ENCODE measurements at places on chromosomes 5 and 9. TPM values are rescaled to one million over a fixed set of nuclear protein-coding genes. Genes with fewer than 3 reads are reported as not detected.
A peak's percentile ranks its signal among the peaks of the same experiment; 100 is the strongest.

GRCh38 chr5:35777358-35778087 lies 79.2 kb upstream of the IL7R start:
- DNase-seq, result peak; percentile 34

DNA sequence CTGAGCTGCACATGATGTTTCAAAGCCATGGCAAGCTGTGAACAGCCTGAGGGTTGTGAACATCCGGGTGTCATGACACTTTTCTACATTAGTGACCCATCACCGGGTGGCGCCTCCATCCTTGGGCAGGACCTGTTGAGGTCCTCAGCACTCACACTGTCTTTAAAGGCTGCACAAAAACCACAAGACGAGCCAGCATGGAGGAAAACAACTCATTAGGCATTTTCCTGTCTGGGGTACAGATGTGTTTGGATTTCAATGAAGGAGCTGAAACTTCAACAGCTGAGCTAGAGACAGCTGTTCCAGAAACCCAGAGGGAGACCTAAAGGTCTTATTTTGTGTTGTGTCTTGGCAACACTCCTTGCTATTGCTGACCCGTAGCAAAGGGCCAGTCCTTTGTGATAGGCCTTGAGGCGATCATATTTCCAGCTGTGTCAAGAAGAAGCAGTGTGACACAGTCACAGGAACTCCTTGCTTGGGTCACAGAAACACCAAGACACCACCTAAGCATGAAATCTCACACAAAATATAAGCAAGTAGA lies 151.8 kb upstream of the VLDLR start:
- peak; percentile 12 for DNase-seq

GRCh38 chr9:104766025-104766424 lies 2.1 kb downstream of the NIPSNAP3B start:
- DNase-seq, result no peak

- DNase-seq, result peak; percentile 58
These were observed 6.0 kb upstream of the ZDHHC12 start for GRCh38 chr9:128729766-128730517.

DNA sequence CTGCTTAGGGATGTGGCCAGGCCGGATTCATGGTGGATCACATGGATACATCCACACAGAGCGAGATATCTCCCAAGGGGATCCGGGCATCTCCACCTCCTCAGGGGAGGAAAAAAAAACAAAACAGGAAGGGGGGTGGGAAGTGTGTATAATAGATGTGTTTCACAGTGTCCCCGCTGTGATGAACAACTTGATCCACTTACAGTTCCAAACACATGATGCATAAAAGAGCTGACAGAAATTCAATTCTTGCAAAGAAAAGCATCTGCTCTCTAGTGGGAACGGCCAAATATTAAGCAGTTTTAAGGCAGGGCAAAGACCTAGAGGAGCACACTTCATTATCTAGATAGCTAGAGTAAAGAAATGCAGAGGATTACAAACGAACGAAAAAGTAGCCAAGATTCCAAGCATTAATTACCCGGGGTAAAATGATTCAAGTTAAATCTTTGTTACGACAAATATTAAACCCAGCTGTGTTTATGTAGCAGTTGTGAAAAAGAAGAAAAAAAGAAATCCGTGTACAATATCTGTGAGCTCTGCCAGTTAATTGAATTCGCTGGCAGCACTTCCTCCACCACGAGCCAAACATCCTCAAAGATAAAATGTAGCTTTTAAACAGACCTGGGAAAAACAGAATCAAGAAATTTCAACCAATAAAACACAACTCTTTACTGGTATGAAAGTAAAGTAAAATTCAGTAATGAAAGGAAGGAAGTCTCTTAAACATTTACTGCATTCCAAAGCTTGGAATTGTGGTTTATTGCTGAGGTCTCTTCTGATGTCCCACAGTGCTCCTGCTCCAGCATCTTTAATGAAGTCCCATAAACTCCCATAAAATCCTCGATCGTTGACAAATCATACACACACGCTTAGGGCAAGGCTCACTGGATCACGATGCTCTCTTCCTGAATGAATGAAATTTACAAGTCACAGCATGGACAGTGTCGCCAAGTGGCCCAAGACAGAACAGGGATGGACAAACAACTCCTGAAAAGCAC lies 213.0 kb downstream of the CRB2 start:
- peak; percentile 42 for DNase-seq

- peak; percentile 23 for DNase-seq
These were observed 7.1 kb upstream of the IFNA2 start for GRCh38 chr9:21392270-21392669.

- DNase-seq, result no peak
These were observed 28.2 kb downstream of the ARL15 start for GRCh38 chr5:54281960-54282692.

DNA sequence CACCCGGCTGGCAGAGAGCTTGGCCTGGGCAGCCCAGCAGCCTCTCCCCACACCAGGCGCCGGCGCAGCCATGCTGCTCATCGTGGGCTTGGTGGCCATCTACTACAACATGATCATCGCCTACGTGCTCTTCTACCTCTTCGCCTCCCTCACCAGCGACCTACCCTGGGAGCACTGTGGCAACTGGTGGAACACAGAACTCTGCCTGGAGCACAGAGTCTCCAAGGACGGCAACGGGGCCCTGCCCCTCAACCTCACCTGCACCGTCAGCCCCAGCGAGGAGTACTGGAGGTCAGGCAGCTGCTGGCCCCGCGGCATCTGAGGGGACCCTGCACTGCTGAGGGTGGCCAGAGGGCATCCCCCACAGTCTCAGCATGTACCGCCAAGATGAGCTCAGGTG lies 7.1 kb downstream of the SLC6A7 start:
- DNase-seq, result no peak

GRCh38 chr5:16901021-16901644 lies 35.0 kb downstream of the MYO10 start:
- DNase-seq, result no peak

GRCh38 chr5:150372639-150373038 lies 15.1 kb downstream of the TCOF1 start:
- no peak for DNase-seq

DNA sequence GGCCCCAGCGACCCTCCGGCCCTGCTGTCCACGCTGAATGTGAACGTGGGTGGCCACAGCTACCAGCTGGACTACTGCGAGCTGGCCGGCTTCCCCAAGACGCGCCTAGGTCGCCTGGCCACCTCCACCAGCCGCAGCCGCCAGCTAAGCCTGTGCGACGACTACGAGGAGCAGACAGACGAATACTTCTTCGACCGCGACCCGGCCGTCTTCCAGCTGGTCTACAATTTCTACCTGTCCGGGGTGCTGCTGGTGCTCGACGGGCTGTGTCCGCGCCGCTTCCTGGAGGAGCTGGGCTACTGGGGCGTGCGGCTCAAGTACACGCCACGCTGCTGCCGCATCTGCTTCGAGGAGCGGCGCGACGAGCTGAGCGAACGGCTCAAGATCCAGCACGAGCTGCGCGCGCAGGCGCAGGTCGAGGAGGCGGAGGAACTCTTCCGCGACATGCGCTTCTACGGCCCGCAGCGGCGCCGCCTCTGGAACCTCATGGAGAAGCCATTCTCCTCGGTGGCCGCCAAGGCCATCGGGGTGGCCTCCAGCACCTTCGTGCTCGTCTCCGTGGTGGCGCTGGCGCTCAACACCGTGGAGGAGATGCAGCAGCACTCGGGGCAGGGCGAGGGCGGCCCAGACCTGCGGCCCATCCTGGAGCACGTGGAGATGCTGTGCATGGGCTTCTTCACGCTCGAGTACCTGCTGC lies 839 bp downstream of the KCNV2 start:
- no peak for DNase-seq

DNA sequence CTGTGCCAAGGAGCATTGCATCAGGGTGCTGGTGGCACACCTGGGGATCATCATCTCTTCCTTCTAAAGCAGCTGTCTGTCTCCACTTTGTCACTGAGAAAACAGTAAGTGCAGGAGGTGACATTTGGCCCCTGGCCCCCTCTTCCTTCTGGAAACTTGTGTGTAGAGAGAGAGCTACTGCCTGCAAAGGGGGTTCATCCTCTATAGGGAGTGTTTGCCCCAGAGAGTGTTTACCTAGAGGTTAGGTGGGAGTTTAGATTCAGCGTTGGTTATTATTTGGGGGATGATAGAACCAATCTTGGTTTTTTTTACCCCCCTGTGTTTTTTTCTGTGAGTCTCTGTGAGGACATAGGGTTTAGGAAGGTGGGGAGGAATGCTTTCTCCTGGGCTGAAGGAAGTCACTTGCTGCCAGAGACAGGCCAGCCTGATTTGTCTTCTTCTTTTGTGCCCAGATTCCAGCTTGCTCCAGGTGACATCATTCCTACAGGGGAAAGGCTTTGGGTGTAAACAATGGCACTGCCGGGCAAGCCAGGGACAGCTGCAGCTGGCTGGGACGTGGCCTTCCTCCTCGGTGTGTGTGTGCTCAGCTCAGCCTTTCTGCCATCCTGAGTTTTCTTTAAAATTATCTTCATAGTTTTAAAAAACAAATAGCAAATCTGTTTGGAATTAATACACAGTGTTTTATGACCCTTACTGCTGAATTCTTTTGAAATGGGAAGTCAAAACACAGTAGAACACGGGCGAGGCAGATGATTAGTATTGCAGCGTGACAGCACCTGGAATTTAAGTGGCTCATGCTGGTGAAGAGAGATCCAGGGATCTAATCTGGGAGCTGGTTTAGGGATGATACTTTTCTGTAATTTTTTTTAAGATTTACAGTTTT lies 24.5 kb downstream of the PRRC2B start:
- no peak for DNase-seq

GRCh38 chr5:128532127-128532526 lies 5.9 kb downstream of the FBN2 start:
- no peak for DNase-seq

DNA sequence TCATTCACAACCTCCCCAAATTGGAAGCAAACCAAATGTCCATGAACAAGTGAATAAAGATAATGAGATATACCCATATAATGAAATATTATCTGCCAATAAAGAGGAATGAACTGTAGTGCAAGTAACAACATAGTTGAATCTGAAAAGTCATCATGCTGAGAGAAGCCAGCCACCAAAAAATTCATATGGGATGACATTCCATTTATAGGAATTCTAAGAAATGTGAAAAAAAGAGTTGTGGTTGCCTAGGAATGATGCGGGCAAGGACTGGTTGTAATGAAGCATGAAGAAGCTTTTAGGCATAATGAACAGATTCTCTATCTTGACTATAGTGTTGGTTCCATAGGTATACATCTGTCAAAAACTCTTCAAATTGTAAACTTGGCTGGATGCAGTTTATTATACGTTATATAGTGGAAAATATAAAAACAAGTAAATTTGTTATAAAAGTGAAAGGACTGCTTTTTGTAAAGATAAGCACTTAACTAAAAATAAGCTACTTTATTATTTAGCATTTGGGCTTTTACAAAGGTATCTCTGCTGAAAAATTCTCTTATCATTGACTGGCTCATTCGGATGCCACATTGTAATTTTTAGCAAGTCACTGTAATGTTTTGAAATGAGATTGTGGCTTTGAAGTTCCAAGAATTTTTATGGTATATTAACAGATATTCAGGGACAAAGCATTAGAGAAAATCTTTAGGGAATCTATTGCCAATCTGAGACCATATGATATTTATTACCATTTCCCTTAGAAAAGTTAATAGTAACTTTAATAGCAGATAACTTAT lies 21.2 kb upstream of the TTC23L start:
- no peak for DNase-seq

DNA sequence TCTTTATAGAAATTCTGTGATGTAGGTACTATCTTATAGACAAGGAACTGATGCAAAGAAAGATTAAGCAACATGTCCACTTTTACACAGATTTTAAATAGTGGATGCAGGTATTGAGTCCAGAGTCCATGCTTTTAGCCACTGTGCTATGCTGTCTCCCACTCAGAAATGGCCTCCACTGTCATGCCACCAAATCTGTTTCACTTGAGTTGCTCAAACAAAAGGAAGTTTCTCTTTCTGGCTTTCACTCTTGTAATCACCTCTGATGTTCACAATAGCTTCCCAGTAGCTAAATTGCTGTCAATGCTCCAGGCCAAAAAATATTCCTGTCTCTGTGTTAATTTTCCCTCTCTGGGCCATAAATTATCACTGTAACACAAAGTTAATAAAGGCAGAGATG lies 77.0 kb upstream of the RASA1 start:
- no peak for DNase-seq

- no peak for DNase-seq
These were observed 266.8 kb downstream of the MAT2B start for GRCh38 chr5:163772241-163772640.

- DNase-seq, result no peak
These were observed 277.6 kb downstream of the CDH10 start for GRCh38 chr5:24367216-24367615.

GRCh38 chr5:45113726-45114125 lies 305.0 kb downstream of the MRPS30 start:
- no peak for DNase-seq

GRCh38 chr5:10138395-10139057 lies 111.2 kb downstream of the ATPSCKMT start:
- DNase-seq, result no peak

DNA sequence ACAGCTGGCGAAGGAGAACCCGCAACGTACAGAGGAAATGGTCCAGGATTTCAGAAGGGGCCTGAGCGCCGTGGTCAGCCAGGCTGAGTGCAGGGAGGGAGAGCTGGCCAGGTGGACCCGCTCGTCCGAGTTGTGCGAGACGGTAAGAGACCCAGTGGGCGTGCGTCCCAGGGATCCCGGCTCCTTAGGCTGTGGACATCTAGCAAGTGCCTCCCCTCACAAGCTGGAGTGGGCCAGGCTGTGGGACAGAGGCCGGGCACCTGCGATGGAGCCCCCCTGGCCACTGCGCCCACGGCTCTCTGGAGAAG lies 29.5 kb upstream of the LRRC14B start:
- no peak for DNase-seq

DNA sequence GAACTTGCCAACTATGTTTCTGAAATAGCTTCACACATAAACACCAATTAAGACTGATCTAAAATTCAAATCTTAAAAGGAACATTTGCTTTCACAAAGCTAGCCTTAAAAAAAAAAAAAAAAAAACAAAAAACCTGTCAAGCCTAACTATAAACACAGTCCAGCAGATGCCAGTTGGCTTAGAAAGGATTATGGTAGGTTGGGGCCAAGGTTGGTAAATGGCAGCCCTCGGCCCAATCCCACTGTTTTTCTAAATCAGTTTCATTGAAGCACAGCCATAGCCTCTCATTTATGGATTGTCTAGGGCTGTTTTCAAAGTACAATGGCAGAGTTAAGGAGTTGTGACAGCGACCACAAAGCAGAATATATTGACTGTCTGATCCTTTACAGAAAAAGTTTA lies 75.7 kb upstream of the FRRS1L start:
- no peak for DNase-seq

DNA sequence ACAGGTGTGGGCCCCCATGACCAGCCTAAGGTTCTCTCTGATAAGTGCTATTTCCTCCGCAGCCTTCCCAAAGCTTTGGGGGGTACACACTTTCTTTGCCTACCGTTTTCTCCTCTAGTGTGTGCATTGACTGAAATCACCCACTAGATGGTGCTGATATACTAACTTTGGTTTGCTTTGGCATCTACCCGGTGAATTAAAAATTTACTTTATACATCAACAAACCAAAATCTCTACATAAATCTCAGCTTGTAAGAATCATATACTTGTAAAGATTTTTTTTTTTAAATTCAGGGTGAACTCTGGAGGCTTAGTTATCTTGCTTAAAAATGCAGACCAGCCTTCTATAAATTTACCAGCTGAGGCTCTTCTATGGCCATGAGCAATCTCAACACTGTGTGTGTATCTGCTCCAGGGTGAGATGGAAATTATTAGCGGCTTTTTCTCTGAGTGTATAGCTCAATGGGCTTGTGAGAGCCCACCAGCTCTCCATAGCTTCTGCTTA lies 475.7 kb upstream of the TNC start:
- DNase-seq, result peak; percentile 48

Gene SPINK1
- polyA plus RNA-seq, result not detected

Gene LCP2
- not detected for polyA plus RNA-seq

Gene SPRY4
- polyA plus RNA-seq, result 18.0 TPM

Gene PCDHGA8
- 0.12 TPM for polyA plus RNA-seq

Gene MYOZ3
- 0.26 TPM for polyA plus RNA-seq

Gene PPP2R2B
- polyA plus RNA-seq, result 11.9 TPM

Gene MSX2
- 5.1 TPM for polyA plus RNA-seq

Gene MRPL22
- polyA plus RNA-seq, result 41.0 TPM

Data from SK-N-SH (cell line).